Activated CD4-positive, alpha-beta T cell treated with anti-CD3 and anti-CD28 coated beads for 1 hour (primary cell): ENCODE measurements at places on chromosomes 4 and X.

GRCh38 chr4:48954314-48954713 is 31.8 kb upstream of the CWH43 start:
- DNase-seq = no peak

DNA sequence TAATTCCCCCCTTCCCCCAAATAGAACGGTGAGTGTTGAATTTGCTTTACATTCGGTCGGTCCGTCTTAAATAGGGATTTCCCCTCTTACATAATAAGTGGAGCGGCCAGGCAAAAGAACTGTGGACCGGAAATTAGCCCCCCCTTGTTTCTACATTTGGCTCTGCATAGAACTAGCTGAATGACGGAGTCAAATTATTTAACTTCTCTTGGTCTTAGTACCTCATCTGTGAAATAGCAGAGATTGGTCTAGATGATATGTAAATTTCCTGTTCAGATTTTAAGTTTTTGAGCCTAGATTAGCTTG is 1.3 kb downstream of the SPATA18 start:
- no peak for DNase-seq

DNA sequence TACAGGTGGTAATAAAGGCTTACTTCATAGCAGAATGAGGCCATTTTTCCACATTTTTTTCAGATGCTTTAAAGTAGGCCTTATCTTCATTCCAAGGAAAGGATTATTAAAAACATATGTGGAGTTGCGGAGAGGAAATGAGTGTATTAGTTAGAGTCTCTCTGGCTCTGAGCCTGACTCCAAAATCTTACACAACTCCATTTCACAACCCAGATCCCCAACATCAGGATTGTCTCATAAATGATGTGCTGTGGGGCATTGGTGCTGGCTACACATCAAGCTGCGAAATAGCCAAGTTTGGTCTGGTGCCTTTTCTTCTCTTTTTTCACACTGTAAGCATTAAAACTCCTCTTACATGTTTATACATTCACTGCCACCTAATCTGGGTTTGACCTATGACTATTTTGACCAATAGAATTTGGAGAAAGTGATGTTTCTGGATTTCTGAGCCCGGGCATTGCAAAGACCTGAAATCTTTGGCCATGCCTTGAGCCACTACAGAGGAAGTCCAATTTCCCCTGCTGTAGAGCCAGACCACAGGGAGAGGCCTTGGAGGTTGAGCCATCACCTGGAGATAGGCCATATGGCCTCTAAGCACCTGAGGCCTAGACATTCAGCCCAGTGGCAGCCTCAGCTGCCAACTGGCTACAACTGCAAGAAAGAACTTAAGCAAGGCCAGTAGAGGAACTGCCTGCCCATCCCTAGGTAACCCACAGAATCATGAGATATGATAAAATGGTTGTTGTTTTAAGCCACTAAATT is 16.7 kb upstream of the SOD3 start:
- no peak for DNase-seq

DNA sequence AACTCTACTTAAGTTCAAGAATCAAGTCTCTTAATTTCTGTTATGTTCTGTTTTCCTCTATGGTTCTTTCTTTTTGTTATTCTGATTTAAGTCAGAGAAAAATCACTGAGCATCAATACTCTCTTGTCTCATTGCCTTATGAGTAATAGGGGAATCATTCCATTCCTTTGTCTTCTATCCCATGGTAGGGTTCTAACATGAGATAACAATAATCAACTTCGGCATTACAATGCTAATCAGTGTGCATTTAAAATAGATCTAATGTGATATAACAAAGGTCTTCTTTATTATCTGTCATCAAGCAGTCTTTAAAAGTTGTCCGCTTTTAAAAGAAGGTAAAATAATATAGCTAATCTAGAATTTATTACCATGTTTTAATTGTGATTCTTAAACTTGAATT is 446.9 kb downstream of the IL15 start:
- DNase-seq = no peak

DNA sequence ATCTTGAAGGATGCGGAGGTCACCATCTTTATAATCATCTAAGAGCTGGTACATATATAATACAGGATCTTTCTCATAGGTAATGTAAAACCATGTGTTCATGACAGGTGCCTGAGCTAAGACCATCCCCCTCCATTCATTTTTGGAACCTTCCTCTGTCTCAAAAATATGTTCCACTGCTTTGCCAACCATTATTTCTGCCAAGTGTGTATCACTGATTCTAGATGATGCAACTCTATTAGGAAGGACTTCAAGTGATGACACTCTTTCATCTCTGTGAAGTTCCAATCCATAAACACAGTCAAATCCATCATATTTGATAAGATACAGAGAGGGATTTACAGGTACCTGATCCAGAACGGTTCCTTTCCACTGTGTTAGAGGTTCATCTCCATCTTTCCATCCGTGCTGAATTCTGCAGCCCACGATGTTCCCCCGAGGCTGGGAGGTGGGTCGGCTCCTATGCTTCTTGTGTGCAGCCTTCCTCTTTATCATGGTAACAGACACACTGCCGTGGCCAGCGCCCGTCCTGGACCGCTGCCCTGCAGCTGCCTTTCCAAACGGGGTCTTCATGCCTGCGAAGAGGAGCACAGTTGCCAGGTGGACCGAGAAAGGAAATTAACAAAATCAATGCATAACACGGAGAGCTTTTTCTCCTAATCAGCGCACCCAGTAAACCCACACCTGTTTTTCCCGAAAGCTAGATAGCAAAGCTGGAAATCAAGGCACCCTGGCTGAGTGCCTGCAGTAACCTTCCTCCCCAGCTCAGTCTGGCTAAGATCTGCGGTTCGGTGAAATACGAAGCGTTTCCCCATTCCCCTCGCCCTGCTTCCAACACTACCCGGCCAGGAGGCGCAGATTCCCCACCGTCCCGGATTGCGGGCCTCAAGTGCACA is 718 bp downstream of the SPIN3 start:
- no peak for DNase-seq

- no peak for DNase-seq
These were observed 706 bp downstream of the CHIC1 start for GRCh38 chrX:73563738-73564068.

DNA sequence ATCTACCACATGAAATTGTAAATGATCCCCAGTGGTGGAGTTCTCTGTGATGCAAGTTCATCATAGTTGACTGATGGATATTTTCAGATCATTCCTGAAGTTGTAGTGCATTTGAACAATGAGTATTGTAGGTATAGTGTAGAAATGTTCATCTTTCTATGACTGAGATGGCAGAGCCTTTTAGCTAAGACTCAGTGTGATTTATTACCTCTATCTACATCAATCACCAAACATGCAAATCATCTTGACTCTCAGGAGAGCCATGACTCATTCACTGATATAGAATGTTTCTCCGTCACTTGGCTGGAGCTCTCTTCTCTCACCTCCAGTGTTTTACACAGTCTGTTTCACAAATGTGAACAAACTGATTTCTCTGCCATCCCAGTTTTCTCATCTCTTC is 392.6 kb downstream of the IL1RAPL1 start:
- no peak for DNase-seq

DNA sequence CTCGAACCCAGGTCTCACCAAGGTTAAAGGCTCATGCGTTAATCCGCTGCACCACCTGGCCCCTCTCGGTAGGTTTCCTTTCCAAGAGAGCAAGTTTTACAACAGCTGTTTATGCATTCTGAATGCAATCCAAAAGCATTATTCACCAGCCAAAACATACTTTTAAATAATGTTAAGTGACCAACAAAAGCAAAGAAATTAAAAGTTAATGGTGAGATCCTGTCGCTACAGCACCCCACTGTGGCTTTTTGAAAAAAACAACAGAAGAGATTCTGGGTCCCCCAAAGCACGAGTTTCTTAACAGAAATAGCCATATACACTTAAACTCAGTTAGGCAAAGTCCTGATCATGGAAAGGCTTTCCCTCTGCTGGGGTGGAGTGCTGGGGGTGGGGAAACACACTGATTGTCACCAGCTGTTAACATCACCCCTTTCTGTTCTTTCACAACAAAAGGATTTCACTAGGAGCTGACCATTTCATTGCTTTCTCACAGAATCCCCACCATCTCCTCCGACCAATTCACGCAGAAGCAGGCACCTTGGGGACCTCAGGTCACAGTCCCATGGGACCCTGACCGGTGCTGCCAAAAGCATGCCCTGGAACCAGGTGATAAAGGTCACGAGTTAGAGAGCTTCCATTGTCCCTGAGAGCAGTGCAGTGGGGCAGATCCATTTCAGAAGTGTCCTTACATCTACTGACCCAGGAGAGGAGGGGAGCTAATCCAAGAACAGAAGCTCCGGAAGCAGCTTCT is 51.2 kb downstream of the ZNF827 start:
- DNase-seq = no peak

GRCh38 chr4:140236654-140237169 is 82.7 kb upstream of the MAML3 start:
- DNase-seq = no peak

DNA sequence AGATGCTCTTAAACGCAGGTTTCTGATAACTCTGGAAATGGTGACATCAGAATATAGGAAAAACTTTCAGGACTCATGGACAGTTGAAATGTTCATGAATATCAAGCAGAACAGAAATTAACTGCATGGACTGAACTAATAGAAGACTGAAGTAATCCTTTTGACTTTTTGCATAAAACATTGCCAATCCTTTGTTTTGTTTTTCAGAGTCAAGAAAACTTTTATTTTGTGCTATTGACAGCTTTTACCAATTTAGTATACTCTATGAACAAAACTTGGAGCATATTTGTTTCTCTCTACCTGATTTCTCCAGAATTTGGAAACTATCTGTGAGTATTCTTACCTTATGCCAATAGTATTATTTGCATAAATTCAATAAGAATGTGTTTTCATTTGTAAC is 61.2 kb upstream of the HMX1 start:
- no peak for DNase-seq

DNA sequence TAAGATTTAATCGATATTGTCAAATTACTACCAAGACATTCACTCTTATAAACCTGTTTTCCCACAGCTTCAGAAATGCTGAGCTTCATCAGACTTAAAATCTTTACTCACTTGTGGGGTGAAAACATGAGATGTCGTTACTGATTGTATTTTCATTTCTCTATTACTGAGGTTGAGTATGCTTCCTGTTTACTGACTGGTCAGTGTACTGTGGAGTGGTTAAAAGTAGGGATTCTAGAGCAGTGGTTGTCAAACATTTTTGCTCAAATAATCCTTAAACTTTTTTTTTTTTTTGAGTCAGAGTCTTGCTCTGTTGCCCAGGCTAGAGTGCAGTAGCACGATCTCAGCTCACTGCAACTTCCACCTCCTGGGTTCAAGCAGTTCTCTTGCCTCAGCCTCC is 50.3 kb downstream of the NSUN7 start:
- no peak for DNase-seq

DNA sequence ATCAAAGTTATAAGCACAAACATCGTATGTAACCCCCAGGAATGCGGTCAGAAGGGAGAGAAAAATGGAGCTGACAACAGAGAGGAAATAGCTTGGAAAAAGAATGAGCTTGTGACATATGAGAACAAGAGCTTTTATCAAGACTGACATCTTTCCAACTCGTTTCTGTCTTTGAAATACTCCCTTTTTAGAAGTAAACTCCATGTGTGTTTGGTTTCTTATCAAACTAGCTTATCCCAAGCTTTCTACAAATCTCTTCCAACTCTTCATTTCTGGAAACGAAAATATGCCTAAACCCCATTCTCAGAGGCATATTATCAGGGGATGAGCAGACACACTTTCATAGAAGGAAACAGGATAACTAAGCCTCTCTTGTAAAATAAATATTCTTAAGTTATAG is 235.4 kb downstream of the NAF1 start:
- DNase-seq = no peak
